ENCODE measurements at places on chromosomes 6 and 20.

GRCh38 chr6:17012421-17013225 is 89.2 kb upstream of the STMND1 start:
- no peak for DNase-seq

DNA sequence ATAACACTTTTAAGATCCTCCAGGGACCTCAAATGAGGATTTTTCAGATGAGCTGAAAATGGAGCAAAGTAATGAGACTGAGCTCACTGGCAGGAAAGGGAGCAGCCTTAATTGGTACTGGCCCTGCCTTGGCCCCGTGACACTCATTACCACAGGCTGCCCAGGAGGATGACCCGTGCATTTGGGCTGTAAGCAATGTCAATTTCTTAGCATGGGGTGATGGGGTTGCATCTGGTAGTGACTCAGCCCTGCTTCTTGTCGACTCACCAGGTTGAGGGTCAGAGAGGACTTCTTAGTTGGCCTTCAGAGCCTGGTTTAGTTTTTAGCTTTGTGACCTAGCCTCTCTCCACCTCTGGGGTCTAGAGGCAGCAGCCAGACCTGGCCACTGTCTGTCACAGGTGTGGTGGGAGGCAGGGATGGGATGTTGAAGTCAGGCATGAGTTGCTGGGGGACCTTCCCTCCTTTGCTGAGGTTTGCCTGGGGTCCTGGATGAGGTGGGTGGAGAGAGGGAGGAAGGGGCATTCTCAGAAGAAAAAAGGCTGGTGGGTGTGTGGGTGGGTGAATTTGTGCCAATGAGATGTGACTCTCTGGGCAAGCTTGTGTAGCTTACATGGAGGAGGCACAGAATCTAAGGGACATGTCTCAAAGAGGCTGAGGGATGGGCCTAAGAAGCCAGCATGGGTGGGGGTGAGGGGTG is 25.9 kb upstream of the EPB41L1 start:
- peak; percentile 95 for DNase-seq

DNA sequence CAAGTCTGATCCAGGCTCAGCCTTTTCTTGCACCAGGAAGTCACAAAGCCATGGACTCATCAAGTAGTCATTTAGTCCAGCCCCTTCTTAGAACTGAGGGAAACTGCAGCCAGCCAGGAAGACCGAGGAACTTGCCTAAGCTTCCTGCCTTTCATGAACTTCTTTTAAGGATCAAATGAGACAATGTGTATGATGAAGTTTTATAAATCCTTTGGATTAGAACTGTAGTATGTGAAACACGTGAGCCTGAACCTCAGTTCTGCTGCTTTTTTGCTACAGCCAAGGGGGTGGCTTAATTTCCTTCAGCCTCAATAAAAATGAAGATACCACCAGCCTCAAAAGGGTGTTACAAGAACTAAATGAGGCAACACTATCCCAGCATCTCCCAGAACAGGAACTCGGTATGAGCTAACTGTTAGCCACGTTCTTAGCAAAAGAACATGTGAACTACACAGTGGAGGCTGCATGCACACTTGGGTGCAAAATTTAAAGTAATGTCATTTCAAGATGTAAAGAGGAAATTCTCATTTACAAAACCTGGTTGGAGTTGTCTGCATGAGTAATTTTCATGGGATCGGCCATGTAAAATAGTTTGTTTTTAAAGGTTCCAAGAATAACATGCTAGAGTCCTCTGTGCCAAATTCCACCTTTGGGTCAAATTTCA is 76.0 kb upstream of the TBC1D7 start:
- DNase-seq = peak; percentile 68

DNA sequence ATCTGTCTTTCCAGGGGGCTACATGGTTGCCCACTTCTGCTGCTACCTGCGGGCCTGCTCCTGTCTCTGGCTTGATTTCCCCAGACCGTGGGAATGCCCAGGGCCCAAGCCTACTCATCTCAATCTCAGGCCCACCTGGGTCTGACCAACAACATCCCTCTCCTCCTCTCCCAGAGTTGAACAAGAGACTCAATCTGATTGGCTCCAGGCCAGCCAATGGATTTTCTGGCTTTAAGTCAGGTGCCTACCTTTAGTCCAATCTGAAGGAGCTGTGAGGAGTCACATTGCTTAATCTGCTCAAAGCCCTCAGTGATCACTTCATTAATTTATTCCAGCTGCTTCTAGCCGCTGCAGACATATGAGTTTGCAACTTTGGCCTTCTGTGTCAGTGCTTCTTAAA is 162.4 kb upstream of the KCNG1 start:
- DNase-seq = no peak

GRCh38 chr6:150142670-150143515 is at the start of gene PPP1R14C:
TSS of gene PPP1R14C (plus strand) at chr6:150143044. CDS start at chr6:150143193, 149 bp downstream.
- peak; percentile 81 for DNase-seq

- DNase-seq = no peak
Observed at GRCh38 chr6:5423251-5423650, 161.9 kb downstream of the FARS2 start.

DNA sequence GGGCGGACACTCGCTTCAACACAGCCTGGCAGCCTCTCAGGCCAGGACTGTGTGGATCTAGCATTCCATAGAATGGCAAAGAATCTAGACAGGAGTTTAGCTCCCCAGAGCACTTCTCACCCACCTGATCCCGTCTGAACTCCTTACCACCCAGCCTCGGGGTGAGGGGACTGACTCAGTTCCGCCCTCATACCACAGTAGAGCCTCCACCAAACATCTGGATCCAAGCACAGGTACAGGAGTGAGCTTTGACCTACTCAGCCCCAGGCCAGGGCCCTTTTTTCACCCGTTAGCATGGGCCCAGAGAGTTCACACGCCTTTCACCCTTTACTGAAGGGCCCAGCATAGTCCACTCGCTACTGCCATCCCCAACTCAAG is 715 bp downstream of the PSMF1 start:
- peak; percentile 28 for DNase-seq
